Stimulated activated CD8-positive, alpha-beta memory T cell treated with anti-CD3 and anti-CD28 coated beads, Interleukin-4, amount 100 ng/mL, for 1 hour (primary cell): ENCODE measurements at places on chromosomes 7 and 10.

GRCh38 chr7:42750172-42750571 is 161.7 kb downstream of the C7orf25 start:
- DNase-seq: no peak

DNA sequence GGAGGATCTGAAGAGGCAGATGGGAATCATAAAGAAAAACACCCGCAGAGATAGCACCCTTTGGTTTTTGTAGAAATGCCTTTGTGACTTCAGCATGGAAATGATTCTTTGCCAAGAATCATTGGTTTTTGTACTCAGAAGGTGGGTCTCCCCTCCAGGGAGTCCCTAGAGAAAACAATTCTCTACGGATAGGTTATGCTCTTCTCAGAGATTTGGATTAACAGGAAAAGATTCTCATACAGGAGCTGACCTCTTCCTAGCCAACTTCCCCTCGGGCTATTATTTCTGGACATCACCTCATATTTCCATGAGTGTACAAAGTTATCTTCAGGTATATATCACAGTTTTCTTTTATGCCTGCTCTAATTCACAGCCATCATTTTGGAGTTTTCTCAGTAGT is 274.2 kb upstream of the HABP2 start:
- DNase-seq: no peak

- DNase-seq: no peak
Observed at GRCh38 chr7:70183278-70183677, 585.0 kb downstream of the AUTS2 start.

GRCh38 chr7:46848944-46849343 is 733.0 kb downstream of the TNS3 start:
- DNase-seq: no peak

DNA sequence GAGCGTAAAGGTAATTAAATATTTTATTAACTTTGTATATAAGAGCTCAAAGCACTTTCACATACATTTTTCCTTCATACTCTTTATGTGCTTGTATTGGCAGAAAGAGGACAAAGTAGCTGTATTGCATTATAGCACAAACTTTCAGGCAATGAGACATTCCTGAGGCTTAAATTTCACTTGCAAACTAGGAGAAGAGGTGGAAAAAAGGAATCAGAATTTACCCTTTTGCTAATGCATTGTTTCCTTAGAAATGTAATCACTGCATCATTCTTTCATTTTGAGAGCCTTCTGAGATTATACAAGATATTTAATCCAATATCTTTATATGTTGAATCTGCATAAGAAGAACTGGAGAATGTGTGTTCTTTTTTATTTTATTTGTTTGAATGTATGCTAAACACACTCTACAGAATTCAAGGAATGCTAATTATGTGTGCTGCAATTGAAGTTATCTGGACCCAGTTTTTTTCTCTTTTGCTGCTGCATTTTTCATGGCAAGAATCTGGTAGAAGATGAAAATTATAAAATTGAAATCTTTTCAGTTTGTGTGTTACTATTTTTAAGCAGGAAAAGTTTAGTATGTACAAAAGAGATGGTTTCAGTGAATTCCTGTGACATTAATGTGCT is 185.1 kb downstream of the NXPH1 start:
- DNase-seq: no peak

DNA sequence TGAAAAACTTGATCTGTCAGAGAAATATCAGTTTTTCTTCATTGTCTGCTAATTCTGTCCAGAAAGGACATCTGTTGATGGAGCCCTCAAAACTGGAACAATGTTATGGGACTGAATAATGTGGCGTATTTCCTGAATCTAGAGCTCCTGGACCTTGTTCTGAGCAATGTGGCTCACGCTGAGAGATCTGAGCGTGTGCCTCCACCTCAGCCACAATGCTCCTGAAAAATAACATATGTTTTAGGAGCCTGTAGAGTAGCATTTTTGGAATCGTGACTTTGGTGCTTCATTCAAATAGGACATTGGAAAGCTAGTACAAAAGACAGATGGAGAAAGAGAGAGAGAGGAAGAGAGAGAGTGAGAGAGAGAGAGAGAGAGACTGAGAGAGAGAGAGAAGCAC is 110.3 kb downstream of the BMPER start:
- no peak for DNase-seq

DNA sequence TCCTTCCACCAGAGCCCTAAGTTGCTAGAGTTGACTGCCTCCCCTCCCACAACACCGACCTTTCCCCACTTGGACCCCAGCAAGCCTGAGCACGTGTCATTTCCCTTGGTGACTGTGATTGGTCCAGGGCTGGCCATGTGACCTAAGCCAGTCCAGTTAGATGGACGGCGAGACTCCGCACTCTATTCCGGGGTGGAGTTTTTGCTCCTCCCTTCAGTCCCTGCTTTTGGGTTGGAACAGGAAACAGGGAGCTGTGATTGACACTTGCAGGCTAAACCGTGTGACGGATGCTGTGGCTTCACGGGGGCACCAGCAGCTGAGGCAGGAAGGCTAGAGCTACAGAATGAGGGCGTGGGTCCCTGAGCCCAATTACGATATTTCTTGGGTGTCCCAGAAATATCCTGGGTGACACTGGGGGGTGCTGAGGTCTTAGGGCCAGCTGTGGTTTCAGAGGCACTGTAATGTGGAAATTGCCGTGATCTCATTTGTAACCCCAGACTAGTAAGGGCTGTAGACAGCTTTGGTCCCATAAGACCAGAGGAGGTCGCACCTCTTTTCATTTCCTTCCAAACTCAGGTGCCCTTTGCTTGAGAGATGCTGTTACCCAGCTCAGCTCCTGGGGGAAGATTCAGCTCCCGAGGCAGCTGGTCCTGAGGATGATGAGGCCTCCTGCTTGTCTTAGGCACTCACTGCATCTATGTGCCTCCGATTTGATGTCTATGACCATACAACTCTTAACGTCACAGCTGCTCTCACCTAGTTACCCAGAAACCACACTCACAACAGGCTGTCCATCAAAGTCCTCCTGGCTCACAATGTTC is 102.7 kb upstream of the NPTX2 start:
- DNase-seq: no peak

GRCh38 chr10:90790422-90790821 is 67.4 kb downstream of the HTR7 start:
- DNase-seq: no peak

- no peak for DNase-seq
Observed at GRCh38 chr10:23171232-23171876, 20.8 kb upstream of the PTF1A start.

DNA sequence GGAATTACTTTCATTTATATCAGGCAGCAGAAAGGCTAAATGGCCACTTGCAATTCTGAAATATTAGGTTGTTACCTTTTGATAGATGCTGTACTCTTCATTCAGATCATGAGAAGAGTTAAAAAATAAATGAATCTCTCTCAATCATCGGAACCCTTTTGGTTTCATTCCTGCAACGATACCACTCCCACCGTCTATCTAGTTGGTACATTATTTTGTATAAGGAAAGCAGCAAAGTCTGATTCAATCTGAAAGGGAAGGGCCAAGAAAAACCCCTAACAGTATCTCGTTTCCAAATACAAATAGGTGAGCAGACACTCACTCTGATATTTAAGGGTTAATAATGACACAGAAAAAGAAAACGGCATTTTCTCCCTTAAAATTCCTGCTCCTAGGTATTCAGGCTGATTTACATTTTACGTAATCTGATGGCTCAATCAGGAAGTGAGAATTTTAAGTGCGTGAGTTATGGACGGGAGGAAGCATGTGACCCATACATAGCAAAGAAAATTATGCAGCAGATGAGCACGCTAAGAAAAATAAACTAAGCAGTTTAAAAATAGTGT is 209.4 kb upstream of the KLF14 start:
- DNase-seq: no peak

GRCh38 chr7:117231047-117231359 is 91.9 kb downstream of the WNT2 start:
- DNase-seq: no peak

- DNase-seq: no peak
Observed at GRCh38 chr10:95767884-95768556, 12.1 kb downstream of the ENTPD1 start.

DNA sequence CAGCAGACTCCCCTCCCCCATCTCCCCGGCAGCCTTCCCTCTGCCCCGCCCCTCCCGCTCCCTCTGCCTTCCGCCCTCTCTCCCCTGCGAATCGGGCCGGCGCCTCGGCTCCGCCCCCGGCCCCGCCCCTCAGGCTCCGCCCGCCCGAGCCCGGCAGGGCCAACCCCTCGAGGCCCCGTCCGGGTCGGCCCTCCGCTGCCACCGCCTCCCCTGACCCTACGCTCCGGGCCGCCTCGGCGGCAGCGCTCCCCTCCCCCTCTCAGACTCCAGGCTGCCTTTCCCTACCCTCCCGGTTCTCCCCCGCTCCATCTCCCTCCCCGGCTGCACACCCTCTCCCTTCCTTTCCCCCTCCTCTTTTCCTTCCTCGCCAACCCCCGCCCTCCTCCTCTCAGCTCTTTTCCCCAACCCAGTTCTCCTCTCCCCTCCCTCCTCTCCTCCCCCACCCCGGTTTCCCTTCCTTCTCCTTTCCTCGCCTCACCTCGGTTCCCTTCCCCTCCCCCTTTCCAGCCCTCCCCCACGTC is 1.6 kb downstream of the ZNF467 start:
- peak; percentile 73 for DNase-seq

GRCh38 chr7:100351657-100352058 is 6.3 kb upstream of the PILRB start:
- no peak for DNase-seq

- DNase-seq: no peak
Observed at GRCh38 chr10:60003651-60004523, 97.5 kb upstream of the CCDC6 start.

- DNase-seq: no peak
Observed at GRCh38 chr10:1961989-1962388, 224.7 kb upstream of the ADARB2 start.

GRCh38 chr10:100717166-100717565 is 28.2 kb upstream of the PAX2 start:
- no peak for DNase-seq

GRCh38 chr7:24700521-24701260 is 56.6 kb downstream of the GSDME start:
- no peak for DNase-seq

- no peak for DNase-seq
Observed at GRCh38 chr7:140061607-140061930, 1.2 kb downstream of the PARP12 start.

DNA sequence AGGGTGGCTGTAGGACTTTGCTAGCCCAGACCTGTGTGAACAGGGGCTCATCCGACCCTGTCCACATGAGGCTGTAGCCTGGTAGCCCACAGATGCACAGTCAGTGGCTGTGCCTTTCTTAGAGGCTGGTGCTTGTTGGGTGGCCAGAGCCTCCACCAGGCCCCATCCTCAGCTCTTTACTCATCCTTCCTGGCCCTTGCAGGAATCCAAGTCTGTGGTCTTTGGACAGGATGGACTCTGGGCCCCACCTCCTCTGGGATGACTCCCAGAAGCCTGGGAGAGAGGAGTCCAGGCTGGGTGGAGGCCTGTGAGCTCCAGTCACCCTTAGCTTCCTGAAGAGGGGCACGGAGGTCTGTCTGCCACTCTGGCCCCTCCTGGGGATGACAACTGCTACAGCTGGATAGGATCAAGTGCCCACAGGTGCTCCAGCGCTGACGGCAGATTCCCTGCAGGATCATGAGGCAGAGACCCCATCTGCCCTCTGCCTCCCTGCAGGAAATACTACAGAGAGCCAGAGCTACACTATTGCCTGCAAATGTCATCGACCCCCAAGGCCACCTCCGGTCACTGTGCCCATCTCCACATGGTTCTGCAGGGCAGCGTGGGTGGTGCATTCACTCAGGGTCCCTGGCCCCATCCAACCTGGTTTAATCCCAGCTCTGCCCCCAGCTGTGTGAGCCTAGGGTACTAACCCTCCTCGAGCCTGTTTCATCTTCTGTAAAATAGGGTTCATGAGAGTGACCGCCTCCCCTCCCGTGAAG is 114.5 kb downstream of the PTPN20 start:
- no peak for DNase-seq

DNA sequence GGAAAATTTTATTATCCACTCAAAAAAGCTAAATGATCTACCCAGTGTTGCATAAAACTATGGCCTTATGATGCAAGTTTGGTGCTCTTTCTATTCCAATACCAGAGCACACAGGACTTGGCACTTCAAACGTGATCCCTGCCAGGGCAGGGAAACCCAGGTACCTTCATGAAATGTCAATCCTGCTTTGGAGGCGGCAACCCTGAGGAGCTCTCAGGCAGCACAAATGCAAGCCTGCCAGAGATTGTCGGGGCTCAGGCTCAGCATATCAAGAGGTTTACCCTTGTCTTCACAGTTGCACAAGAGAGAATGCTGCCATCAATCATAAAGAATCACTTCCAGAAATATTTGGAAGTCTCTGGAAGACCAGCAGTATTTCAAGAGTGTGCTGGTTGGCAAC is 151.5 kb downstream of the GLI3 start:
- DNase-seq: no peak

DNA sequence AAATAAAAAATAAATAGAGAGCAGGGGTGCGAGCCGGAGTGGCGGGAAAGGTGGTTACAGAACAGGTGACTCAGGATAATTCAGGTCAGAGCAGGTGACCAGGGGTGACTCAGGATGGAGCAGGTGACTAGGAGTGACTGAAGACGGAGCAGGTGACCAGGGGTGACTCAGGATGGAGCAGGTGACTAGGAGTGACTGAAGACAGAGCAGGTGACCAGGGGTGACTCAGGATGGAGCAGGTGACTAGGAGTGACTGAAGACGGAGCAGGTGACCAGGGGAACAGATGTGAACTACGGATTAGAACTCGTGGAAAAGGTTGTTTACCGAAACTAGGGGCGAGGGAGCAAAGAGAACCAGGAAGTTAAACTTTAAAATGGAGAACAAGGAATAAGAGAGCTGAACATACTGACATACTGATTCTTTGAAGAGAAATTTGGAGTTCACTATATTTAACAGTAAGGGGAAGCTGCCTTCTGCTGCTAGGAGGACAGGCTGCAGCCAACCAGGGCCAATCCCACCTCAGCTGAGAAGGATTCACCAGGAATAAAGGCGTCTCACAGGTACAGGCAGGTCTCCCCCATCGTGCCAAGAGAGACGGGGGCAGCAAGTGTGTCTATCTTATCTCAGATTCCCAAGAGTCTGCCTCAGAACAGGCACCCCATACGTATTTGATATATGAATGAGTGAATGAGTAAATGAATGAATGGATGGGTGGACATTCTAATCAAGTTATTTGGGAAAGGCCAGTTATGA is 101.3 kb downstream of the CPXM2 start:
- no peak for DNase-seq

DNA sequence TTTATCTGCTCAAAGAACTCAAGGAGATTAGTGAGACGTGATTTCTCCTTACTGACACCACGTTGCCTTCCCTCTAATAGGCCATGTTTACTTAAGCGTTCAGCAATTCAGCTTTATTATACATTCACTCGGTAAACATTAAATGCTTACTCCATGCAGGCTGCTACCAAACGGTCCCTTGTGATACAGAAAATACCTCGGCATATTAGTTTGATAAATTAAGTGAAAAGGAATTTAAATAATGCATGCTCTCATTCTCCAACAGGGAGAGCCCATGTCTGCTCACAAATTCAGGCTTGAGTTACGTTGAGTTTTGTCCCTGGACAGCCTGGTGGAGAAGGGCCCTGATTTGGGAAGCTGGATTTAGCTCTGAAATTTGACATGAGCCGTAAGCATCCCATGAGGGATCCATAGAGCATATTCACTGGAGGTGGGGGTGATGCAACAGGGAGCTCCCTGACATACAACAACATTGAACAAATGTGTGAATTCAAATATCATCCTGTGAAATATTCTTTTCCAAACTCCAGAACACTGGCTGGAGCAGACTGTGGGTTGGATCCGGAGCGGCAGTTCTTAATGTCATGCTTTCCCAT is 86.3 kb downstream of the TBXAS1 start:
- DNase-seq: no peak

GRCh38 chr10:34996843-34997242 is 93.3 kb downstream of the CUL2 start:
- DNase-seq: no peak

GRCh38 chr7:95440394-95441038 is 5.7 kb upstream of the PON2 start:
- DNase-seq: no peak
